Non-pigmented ciliary epithelial cell (primary cell): ENCODE measurements at places on chromosomes 5 and 9.
A peak's percentile ranks its signal among the peaks of the same experiment; 100 is the strongest.

DNA sequence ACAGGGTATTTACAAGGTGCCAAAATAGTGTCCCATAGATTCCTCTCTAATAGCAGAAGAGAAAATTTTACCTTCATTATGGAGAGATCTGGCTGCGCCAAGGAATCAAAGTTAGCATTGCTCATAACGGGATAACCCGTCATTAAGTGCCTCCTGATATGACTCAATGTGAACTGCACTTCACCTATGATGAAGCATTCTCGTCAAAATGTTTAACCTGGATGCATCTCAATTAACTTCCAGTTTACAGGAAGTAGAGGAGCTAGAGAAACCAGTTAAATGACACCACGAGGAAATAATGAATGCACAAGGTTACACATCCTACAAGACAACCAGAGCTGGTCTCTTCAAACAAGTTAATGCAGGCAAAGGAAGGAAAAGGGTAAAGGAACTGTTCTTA, 17.2 kb downstream of the FBXW11 start:
- DNase-seq, result no peak

DNA sequence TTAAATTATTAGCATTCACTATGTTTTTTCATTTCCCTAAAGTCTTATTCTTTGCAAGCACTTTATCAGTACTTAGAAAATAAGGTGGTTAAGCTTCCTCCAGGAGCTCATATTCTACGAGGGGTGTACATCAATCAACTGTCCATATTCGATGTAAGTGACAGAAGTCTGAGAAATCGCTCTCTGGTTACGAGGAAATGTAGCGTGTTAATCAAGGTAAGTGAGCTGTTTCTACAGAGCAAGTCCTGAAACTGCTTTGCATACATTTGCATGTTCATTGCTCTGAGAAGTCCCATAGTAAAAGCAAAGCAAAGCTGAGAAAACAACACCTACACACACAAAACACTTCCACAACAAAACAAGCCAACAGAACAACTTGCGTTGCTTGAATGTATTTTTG, 893.9 kb upstream of the DMAC1 start:
- DNase-seq, result no peak

DNA sequence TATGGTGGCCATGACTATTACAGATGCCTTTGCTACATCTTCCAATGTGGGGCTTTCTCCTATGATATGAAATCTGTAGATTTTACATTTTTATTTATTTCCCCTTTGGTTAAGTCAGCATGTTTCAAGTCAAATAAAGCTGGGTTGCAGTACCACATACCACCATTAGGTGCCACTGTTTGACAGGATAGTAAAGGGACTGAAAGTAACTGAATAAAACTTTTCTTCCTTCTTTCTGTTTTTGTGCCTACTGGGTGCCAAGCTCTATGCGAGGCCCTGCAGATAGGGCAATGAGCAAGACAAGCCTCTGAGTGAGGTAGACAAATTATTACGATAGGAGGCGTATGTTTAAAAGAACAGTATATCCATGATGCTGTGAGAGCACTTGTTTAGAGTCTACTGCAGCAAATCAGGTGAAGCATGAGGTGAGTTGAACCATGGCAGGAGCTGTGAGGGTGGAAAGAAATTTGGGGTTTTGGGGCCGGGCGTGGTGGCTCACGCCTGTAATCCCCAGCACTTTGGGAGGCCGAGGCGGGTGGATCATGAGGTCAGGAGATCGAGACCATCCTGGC, 64.8 kb downstream of the GDNF start:
- no peak for DNase-seq

DNA sequence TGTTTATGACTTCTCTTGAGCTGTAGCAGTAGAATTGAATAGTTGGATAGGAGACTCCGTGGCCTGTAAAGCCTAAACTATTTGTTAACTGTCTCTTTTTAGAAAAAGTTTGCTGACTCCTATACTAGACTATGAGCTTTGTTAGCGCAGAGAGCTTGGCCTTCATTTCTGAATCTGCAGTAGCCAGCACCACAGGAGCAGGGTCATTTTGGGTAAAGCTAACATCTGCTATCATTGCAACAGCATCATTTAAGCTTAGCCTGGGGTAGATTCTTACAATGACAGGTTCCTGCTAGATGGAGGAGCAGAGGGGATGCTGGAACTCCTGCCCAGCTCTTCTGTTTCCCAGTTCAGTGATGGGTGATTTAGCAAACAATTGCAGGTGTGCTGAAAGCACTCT, 133.7 kb upstream of the ASTN2 start:
- no peak for DNase-seq

- peak; percentile 89 for DNase-seq
Measured at GRCh38 chr9:108444400-108445358, 411.1 kb downstream of the ACTL7B start.

DNA sequence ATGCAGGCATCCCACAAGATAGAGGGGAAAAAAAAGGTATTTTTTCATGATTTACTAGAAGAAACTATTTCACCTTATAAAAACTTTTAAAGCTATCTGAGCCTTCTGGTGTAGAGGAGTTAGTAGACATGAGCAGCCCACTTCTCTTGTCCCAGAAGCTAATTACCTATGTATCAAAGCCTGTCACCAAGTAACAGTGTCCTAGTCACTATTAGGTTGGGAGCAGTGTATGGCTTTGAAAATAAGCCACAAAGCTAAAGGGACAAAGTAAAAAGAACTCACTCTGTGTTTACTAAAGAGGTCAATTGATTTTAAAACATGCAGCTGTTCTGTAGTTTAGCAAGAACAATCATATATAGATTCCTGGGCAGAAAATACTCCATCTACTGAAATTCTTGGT, 1286.1 kb downstream of the PTPRD start:
- no peak for DNase-seq

DNA sequence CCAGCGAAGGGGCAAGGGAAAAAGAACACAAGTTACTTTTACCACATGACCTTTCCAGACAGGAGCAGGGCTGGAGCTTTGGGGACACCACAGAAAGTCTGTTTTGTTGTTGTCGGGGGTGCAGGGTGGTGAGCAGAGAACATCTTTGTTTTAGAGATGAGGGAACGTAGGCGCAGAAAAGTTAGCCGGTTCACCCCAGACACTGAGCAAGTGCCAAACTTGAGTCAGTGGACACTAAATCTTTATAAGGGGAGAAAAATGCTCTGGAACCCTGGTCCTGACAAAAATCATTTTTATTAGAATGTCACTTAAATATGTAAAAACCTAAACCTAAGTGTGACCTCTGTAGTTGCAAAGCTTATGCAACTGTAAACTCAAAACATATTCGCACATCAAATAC, 126.4 kb upstream of the GAS1 start:
- no peak for DNase-seq

DNA sequence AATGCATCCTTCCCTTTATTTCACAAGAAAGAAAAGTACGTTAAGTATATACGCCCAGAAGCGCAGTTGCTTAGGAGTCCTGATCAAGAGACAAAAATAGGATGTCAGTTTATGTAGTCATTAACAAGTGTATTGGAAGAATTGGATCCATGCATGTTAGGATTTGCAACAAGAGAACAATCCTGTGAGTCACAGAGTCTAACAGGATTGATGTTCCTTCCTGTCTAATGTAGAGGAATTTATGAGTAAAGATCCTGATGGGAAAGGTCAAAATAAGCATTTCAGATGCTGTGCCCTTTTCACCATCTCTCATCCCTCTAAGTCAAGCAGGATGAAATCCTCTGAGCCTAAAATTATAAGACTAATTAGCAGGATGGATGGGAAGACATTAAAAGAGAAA, 406.0 kb upstream of the GRIA1 start:
- DNase-seq, result no peak

- no peak for DNase-seq
Measured at GRCh38 chr5:178327446-178327845, 94.8 kb upstream of the PHYKPL start.

DNA sequence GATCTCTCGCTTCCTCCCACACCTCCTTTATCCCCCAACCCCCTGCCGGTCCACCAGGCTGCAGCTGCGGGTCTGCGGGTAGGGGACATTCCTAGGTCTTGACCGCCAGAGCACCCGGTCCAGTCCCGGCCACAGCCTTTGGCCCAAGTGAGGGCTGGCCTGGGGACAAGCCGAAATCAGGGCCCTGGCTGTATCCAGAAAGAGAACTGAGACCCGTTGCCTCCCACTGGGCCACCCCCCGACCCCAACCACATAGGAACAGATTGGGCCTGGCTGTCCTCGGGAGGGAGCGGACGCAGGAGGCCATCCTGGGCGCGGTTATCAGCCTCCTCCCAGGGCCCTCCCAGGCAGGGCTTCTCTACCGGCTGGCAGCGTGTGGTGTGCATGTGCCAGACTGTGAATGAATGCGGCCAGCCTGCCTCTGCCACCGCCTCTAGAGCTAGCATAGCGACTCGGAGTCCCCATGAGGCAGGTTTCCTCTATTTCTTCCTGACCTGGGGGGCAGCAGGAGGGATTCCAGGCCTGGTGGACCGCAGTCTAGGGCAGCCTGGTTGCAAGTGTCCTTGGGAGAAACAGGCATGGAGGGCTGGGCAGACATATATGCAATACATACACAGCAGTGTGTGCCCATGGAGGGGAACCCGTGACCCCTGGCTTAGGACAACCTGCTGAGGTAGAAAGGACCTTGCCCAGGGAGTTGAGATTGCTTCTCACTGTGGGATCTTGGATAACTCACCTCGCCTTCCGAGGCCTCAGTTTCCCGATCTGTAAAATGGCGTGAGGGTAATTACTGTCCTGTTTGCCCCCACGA, 1.2 kb downstream of the N4BP3 start:
- no peak for DNase-seq

- DNase-seq, result no peak
Measured at GRCh38 chr5:177368869-177369644, 11.3 kb downstream of the RGS14 start.

- DNase-seq, result no peak
Measured at GRCh38 chr9:92614763-92615461, 55.0 kb downstream of the IPPK start.

DNA sequence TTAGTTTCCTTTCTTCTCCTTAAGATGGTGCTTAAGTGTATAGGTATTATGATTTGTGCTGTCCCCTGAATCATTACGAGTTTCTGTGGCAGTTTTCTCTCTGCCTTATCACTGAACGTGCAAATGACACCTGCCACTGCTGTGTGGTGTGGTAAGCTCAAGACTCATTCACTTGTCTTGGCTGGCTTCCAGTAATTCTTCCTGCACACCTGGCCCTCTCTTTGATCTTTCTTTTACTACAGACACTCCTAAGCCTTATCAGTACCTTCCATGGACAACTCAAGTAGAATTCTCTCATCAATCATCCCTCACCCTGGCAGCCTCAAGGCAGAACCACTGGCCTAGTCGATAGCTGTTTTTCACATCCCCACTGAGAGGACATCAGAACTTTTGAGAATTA, 82.6 kb upstream of the ADAMTS19 start:
- DNase-seq, result no peak

DNA sequence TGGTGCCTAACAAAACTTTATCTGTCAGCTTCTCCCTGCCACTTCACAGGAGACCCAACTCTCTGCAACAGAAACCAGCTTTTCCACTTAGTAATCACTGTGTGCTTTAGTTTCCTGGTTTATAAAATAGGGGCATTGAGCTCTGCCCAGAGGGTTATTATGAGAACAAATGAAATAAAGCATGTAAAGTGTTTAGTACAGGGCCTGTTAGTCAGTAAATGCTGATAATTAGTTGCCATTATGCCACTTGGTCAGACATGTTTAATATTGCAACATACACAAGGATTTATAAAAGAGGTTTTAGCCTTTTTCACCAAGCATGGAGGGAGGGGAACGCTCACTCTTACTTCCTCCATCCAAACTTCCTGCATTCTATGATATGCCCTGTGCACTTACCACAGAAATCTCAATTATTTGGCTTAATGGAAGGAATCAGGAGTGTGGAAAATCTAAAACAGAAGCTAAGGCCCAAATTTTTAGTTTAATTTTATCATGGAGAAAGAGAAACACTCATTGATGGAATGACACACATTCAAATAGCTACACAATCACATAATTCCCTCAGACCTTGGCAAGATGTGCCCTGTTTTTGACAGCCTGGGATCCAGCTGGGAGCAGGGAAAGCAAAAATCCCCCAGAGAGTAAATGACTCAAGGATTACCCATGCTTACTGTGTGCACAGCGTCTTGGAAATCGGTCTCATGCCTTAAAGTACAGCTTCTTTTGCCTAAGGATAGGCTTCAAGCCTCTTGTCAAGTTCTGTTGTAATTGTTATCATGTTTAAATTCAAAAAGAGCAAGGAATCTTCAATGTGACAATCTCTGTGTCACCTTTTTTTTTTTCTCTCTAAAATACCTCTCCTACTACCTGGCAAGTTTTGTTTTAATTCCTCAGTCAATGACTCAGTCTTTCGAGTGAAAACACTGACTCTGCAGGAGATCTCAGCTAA, 34.0 kb downstream of the ZNF474 start:
- no peak for DNase-seq

GRCh38 chr9:135699440-135699839, at the start of gene SOHLH1:
Gene SOHLH1 (minus strand): TSS chr9:135699481. CDS start chr9:135699467, 14 bp downstream.
- no peak for DNase-seq

- DNase-seq, result no peak
Measured at GRCh38 chr9:15755660-15756059, 202.8 kb downstream of the CCDC171 start.

GRCh38 chr9:78533500-78533899, 236.6 kb downstream of the PSAT1 start:
- no peak for DNase-seq

- no peak for DNase-seq
Measured at GRCh38 chr9:78121488-78121887, 89.9 kb upstream of the GNAQ start.

- no peak for DNase-seq
Measured at GRCh38 chr5:139394123-139394653, 716 bp downstream of the PROB1 start.

DNA sequence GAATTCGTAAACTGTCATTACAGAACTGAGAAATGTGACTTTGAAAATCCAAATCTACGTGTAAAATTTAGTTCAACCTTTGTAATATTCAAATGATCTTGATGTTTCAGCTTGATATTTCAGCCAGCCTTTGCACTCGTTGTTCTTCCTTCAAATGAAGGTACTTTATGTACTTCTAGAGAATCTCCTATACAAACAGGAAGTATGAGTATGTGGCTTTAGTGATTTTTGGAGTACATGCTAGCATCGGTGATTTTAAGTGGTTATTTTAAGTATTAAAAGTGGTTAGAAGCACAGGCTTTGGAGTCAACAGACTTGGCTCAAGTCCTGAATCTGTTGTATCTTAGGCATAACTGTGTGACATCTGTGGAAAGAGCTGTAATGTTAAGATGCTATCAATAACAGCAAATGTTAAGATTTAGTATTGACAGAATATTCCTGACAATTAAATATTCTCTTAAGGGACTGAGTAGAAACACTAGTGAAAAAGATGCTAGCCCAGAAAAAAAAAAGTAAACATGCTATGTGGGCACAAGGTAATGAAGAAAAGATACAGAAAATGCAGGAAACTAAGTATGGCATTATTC, 398.0 kb downstream of the ADGRV1 start:
- DNase-seq, result no peak
